Stimulated activated CD8-positive, alpha-beta memory T cell treated with anti-CD3 and anti-CD28 coated beads, Interleukin-2, amount 100 ng/mL, for 1 hour (primary cell): ENCODE measurements at places on chromosomes 12 and 14.

GRCh38 chr12:107326237-107326636, 232.9 kb upstream of the CRY1 start:
- no peak for DNase-seq

DNA sequence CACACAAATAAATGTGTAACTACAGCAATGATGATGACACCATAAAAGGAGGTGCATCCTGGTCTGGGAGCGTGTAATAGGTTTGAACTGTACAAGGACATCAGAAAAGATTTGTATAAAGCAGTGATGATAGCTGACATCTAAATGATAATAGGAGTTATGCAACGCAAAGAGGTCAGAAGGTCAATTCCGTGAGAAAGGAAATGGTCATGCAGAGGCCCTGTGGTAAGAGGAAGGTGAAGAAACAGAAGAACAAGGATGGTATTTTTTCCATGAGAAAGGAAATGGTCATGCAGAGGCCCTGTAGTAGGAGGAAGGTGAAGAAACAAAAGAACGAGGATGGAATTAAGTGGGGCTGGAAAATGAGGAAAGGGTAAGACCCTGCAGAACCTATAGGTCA, 106.7 kb upstream of the TMPO start:
- no peak for DNase-seq

GRCh38 chr14:94042433-94043091, 16.4 kb downstream of the OTUB2 start:
- no peak for DNase-seq

DNA sequence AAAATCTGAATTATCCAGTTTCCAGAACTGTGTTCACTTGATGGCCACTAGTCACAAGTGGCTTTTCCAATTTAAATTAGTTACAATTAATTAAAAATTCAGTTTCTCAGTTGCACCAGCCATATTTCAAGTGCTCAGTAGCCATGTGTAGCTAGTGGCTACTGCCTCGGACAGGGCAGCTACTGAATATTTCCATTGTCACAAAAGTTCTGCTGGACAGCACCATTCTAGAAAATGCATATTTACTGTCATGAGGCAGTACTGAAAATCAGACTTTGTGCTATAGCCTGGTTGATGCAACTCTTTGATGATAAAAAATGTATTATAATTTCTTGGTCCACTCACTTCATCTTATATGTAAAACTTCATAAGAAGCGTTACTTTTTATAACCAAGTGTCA, 11.5 kb upstream of the OVCH1 start:
- no peak for DNase-seq

- DNase-seq: no peak
These were observed 25.1 kb upstream of the ITGA5 start for GRCh38 chr12:54444206-54444605.

DNA sequence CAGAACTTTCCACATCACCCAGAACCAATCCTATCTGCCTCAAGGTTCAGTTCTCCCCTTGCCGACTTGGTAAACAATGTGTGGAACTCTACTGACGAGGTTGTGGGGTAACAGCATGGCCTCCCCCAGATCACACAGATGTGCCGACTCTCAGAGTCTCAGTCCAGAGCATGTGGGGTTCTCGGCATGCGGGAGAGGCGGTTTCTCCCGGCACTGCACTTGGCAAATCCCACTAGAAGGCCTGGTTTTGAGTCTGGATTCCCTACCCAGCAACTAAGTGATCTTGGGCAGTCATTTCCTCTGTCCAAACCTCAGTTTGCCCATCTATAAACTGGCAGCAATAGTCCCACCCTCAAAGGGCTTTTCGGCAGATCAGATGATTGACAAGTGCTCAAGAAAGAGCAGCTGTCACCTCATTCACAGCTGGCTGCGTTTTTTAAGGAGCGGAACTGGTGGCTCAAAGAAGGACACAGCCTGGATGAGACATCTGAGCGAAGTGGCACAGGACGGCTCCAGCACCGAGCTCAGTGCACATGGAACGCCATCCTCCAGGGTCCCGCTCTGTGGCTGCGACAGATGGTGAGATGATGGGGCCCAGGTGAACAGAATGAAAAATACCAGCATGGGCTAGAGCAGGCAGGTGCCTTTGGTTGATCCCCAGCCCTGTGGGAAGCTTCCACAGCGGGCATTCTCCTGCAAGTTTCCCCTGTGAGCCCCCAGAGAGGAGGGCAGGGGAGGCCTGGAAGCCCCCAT, 7.3 kb downstream of the TESC start:
- no peak for DNase-seq

DNA sequence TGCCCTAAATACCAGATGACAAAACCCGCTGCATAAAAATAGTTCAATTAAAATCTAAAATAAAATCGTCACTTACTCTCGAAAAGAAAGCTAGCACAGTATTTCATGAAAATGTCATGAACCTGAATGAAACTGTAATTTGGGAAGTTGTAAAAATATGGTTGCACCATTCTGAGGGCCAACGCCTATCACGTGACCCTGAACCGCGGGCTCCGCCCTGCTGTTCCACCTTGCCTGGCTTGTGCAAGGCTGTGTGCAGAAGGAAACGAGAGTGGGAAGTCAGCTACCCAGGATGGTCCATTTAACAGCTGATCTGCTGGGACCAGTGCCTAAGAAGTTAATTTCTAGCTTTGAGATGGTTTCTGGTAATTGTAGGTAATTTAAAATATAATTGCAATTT, 91.7 kb upstream of the BMP4 start:
- DNase-seq: no peak

DNA sequence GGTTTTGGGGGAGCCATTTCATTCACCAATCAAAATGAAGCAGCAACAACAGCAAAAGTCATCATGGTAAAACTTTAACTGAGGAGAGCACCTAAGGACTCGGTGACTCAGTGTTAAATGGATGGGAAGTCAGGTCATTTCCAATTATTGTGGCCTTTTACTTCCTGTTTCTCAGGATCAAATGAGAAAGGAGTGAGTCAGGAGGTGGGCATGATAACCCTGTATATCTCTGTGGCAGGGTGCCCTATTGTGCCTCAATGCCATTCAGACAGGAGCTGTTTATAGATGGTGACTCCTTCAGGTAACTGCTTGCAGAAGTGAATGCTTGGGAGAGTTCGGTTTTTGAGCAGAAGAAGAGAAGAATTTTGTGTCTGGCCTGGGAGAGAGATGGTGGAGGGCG, 135.5 kb upstream of the CPM start:
- DNase-seq: no peak

GRCh38 chr14:73477618-73478266, 13.0 kb upstream of the RIOX1 start:
- DNase-seq: no peak

- no peak for DNase-seq
These were observed 32.4 kb downstream of the PSEN1 start for GRCh38 chr14:73168691-73169090.

DNA sequence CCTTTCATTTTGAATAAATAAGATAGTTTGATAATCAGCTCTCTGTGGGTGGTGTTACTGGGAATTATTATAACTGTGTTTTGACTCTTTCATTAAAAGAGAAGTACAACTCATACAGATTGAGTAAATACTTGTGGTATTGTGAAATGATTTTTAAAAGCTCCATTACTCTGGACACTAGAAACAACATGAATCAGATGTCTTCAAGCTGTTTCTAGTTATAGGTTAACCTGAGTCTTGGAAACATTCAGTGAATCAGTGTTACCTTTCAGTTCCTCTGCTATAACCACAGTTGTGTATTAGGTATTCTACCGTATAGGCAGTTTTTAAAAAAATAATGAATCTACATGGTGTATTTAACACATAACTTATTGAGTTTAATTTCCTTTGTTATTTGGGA, 128.4 kb upstream of the SSTR1 start:
- no peak for DNase-seq

DNA sequence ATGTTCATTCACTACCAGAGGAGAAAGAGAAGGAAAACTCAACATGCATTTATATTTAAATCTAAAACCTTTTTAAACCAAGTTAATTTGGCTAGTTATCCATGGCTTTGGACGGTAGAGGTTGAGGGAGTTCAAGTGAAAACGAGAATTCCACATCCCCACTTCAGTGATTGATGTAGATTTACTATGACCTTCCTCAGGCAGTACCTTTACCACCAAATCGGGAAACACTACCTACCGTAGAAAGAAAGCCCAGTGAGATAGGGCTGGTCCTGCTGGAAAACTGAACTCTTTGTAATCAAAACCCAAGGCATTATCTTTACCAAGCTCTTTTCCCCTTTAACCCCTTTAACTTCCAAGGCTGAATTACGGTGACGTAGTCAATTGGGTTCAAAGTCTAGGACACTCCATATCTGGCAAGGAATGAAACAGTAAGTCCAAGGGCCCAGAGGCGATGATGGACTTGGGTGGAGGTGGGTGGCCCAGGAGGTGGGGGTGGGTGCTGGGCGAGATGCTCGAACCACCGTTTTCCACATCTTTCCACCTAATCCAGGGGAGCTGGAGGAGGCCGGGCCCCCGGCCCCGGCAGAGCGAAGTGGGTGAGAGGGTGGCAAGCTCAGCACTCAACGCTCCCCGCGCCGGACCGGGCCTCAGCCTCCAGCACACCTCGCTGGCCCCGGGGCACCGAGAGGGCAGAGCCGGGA, 618 bp downstream of the SEC23A start:
- DNase-seq: no peak

- DNase-seq: no peak
These were observed 41.6 kb downstream of the LRRC9 start for GRCh38 chr14:59961518-59962062.

DNA sequence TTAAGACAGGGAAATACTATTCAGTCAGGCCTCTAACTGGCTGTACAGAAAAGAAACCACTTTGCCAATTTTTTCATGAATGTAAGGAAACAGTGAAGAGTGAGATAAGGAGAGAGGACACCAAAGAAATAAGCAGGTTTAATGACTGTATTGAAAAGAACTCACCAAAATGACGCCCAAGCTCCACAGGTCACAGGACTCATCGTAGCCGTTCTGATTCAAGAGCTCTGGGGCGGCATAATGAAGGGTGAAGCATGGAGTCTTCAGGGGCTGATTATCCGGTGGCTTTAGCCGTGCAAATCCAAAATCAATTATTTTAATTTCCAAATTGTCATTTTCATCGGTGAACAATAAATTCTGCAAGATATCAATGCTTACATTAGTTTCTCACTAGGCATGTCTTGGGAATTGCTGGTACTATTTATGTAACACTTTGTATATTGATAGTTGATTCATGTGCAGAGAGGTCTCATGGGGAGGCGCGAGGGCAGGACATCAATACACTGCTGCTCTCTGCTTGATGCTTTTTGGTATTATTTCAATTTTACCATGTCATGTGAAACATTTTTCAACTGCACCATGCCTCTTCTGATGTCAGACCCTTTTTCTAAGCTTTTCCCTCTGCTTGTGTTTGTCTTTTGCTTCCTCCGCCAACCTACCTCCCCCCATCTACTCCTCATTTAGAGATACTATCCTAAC, 74.2 kb upstream of the TTC7B start:
- DNase-seq: no peak

GRCh38 chr12:49705479-49706134, 1.6 kb downstream of the FMNL3 start:
- no peak for DNase-seq

DNA sequence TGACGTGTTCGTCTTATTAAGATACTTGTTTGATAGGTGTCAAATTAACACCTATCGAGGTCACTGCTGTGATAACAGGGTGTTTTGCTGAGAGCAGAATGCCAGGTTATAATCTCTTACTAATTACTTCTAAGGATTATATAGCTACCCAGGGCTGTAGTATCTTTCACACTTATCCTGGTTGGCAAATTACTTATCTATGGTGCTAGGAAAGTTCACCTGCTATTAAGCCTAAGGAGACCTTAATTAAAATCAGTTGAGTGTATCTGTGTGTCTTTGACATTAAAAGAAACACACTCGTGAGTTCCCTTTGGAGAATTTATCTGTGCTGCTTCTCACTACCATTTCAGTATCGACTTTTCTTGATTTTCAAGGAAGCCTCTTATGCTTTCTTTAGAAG, 301.6 kb upstream of the SLC16A7 start:
- no peak for DNase-seq

DNA sequence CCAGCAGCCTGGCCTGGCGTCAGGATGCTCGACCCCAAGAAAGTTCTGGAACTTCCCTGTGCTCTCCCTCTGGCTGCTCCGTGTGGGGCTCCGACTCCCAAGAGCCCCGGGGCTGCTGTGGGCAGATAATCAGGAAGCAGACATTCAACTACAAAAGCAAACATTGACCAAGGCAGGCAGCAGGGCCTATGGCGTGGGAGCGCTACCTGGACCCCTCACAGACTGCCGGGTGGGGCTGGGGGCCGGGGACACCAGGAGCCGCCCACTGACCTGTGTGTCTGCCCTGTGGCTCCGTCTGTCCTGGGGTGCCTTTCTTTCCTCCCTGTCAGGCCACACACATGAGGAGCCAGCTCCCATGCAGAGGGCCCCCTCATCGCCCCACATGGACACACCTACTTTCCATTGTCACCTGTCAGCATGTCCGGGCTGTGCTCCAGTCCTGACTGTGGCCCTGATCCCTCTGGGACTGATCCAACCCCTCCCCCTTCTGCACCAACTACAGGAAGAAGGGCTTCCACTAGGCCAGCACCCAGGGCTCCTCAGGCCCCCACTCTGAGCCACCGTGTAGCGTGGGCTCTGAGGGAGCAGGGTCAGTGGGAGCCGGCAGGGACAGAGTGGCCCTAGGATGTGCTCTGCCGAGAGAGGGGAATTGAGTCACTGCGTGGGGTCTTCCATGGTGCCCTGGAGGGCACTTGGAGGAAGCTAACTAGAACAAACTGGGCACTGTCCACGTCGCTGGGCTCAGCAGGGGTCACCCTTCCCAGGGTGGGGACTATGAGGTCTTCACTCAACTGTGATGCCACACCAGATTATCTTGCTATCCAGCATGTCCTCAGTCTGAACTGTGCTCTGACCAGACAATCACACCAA, 215.4 kb upstream of the C14orf180 start:
- DNase-seq: no peak

DNA sequence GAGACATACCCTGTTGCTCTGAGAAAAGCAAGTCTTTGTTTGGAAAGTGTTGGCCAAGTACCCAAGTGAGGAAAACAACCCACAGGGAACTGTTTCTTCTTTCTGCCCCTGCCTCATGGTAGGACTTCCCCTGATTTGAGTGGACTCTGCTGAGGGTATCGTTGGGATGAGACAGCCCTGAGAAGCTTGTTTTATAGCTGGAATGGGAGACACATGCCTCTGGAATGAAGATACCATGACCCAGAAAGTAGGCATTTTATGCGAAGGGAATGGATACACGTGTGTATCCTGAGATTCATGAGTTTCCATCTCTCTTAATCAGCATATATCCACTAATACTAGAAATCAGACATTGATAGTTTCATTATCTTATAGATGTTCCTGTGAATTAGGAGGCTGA, 382.3 kb downstream of the ATP23 start:
- DNase-seq: no peak

- no peak for DNase-seq
These were observed 25.2 kb downstream of the ARHGAP5 start for GRCh38 chr14:32102152-32102787.
